Right renal pelvis (tissue), 4 donors: ENCODE measurements at places on chromosomes 6 and 20. TPM values are rescaled to one million over a fixed set of nuclear protein-coding genes. Genes with fewer than 3 reads are reported as not detected.

- no peak for DNase-seq
Observed at GRCh38 chr6:166673309-166673708, 46.3 kb upstream of the RPS6KA2 start.

DNA sequence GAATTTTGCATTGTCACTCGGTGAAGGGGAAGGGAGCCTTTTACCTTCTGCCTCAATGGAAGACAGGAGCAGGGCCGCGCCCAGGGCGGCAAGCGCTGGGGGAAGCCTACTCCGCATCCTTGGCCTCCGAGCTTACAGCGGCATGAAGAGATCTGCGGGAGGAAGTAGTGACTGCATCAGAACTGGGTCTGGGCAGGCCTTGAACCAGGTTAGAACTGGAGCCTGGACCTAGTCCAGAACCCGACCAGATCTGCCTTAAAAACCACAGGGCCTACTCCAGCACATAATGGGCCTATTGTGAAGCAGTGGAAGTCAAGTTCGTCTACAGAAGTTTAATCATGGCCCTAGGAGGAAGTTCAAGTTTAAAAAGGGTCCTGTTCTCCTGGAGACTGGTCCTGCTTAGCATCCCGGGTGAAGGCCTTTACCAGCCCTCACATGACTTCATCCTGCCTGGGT lies 3.1 kb downstream of the COL12A1 start:
- DNase-seq: no peak

GRCh38 chr6:104702126-104702841 lies 157.4 kb downstream of the HACE1 start:
- DNase-seq: no peak

- no peak for DNase-seq
Observed at GRCh38 chr6:160789263-160790027, 87.4 kb downstream of the PLG start.

DNA sequence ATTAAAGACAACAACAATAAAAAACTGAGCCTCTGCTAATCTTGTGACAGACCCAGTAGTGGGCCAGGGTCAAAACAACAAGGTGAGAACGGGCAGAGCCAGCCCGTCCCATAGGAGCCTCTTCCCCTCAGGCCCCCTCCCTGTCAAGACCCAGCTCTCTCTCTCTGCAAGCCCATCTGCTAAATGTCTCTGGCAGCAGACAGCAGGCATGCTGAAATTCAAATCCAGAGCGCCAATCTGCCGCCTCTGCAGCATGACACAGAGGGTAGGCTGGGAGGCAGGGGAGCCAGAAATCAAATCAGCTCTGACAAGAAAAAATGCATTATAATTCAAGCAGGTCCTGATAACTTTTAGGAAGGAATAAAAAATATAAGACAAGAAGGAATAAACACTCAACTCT lies 26.3 kb downstream of the METTL24 start:
- DNase-seq: no peak

GRCh38 chr6:124669713-124670480 lies 292.3 kb upstream of the RNF217 start:
- no peak for DNase-seq

- no peak for DNase-seq
Observed at GRCh38 chr6:35017411-35018181, 123.5 kb downstream of the TCP11 start.

- DNase-seq: no peak
Observed at GRCh38 chr20:32969356-32970114, 34.7 kb downstream of the SUN5 start.

GRCh38 chr6:31715022-31715958 lies at the start of gene LY6G6D:
Gene LY6G6D (plus strand): TSS chr6:31715348. CDS start chr6:31715356, 8 bp downstream.
- DNase-seq: no peak

- DNase-seq: no peak
Observed at GRCh38 chr6:25175196-25175595, 104.0 kb upstream of the CARMIL1 start.

DNA sequence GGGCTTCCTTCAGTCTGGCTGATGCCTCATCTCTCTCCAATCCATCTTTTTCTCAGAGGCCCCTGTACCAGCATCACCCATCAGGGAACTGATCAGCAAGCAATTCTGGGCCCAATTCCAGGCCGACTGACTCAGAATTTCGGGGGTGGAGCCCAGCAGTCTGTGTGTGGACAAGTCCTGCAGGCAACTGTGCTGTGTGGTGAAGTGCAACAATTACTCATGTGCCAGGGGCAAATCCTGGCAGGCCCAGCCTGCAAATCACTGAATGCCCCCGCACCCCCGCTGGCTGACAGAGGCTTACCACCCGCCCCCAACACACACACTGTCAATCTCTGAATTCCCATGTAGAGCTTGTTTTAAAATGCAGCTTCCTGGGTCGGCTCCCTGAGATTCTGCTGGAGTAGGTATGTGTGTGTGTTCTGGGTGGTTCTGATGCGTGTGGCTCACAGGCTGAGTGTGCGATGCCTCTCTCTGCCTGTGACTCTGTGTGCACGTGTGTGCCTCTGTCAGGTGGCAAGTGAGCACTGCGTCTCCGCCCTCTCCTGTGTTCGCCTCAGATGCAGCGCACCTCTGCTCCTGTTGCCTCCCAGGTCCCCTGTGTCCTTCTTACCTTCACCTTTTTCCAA lies 45.4 kb downstream of the SSR1 start:
- DNase-seq: no peak

GRCh38 chr20:14986026-14986655 lies 648.7 kb upstream of the FLRT3 start:
- DNase-seq: peak; percentile 56

DNA sequence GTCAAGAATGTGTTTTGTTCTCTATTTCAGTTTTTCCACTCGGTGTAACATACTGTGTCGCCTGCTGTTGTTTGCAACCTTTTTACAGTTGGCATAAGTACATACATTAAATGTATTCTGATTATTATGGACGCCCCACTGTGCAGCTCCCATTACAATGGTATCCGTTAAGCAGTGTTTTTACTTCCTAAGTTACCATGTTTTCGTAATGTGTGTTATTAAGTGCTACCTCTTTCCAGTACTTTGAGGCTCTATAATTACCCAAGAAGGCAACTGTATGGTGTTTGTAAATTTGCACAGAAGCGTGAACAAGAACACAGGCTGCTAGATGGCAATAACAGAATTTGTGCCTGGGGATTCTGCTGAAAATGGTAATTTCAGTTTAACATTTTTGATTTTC lies 568.0 kb upstream of the MARCKS start:
- no peak for DNase-seq

DNA sequence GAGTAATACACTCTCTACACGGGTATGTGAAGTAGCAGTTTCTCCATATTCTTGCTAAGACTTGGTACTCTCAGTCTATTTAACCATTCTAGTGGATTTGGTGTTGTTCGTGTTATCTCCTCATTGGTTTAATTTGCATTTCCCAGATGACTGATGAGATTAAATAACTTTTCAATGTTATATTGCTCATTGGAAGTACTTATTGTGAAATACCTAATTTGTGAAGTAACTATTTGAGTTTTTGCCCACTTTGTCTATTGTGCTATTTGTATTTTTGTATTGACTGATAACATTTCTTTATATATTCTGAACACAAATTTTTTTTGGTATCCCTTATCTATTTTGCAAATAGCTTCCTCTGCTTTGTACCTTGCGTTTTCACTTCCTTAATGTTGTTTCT lies 156.0 kb downstream of the C6orf58 start:
- DNase-seq: no peak

GRCh38 chr20:41501376-41501775 lies 116.8 kb downstream of the CHD6 start:
- DNase-seq: no peak

DNA sequence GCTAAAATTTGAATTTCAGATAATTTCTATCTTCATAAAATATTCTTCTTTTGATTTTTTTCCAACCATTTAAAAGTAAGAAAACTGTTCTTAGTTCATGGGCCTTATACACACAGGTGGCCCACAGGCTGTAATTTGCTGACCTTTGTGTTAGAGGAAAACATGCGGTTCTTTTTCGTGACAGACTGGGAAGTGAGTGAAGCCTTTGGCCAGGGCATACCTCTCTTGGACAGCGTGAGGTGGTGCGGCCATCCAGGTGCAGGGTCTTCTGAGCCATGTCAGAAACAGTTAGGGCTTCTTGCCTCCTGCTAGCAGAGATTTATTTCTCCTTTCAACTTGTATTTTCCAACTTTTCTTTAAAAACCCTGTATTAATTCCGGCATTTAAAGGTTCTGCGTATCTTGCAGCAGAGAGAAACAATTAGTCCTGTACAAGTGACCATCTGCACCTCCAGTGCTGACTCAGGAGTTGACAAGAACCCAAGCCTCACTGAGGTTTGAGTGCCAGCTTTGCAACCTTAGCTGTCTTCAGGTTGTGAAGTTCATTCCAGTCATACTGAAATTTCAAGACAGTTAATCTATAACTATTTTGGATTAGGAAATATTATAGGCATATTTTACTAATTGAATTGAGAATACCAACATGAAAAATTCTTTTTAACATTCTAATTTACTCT lies 177.8 kb downstream of the LY86 start:
- DNase-seq: no peak

DNA sequence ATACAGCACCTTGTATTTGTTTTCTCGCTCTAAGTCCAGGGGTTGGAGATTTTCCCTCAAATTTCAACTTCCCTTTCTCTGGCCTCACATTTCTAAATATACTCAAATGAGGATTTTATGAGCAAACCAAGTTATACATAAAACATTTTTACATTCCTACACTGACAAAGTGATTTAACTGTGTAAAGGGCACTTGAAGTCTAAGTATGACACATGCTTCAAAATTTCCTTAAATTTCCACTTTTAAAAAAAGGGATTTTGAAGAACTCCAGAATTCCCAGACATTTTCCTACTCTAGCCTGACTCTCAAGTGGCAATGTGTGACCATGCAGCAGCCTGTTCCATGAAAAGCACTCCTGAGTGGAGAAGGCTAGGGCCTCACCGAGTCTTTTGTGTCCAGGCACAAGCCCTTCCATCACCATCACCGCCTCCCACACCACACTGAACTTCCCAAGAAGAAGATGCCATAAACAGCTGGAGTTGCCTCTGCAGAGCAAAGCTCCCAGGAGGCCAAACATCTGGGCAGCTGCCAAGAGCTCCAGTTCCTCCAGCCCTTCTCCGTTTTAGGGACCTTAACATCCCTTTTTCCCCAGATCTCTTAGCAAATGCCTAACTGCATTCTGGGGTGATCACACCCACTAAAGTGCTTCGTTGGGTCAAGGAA lies 68.9 kb downstream of the NCR2 start:
- no peak for DNase-seq

GRCh38 chr6:102411796-102412195 lies 1018.3 kb downstream of the GRIK2 start:
- DNase-seq: no peak

GRCh38 chr20:38751360-38751976 lies 3.2 kb downstream of the ACTR5 start:
- DNase-seq: no peak

GRCh38 chr20:41052742-41053419 lies 24.3 kb downstream of the TOP1 start:
- DNase-seq: no peak

DNA sequence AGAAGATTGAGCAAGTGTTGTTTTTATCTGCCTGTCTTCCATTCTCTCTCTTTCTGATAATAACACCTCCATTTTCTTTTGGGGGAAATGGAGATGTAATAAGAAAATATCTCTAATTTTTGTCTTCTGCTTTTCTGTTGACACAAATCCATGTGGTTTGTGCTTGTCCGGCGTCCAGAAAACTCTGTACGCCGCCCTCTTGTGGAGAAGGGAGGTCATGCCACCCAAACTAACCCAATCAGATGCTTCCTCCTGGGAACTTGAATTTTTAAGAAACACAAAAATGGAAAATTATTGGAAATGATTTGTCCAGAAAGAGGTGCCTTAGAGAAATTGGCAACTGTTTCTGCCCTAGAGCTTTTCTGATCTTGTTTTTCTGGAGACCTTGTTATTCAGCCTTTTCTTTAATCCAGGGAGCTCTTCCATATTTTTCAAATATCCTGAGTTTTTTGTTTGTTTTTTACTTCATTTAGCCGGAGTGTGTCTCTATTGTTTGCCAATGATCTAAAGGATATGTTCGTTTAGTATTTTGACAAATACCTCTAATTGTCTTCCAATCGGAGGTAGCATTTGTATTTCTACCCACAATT lies 17.8 kb upstream of the FNDC1 start:
- DNase-seq: no peak

- DNase-seq: no peak
Observed at GRCh38 chr6:43851204-43851865, 81.3 kb downstream of the VEGFA start.

GRCh38 chr6:35737413-35738211 lies 780 bp downstream of the ARMC12 start:
- DNase-seq: peak; percentile 41

- no peak for DNase-seq
Observed at GRCh38 chr20:50129662-50130355, 16.9 kb upstream of the UBE2V1 start.

GRCh38 chr6:116106146-116106545 lies 5.5 kb downstream of the NT5DC1 start:
- no peak for DNase-seq

Gene KHDRBS2
- polyA plus RNA-seq: 1.8 TPM

Gene GSTA1
- polyA plus RNA-seq: 2.4 TPM

Gene RNF114
- 71.9 TPM for polyA plus RNA-seq

Gene THBD
- 10.8 TPM for polyA plus RNA-seq

Gene ZNF391
- polyA plus RNA-seq: 14.7 TPM

Gene LST1
- 4.9 TPM for polyA plus RNA-seq

Gene AKIRIN2
- 71.6 TPM for polyA plus RNA-seq

Gene OPN5
- 0.68 TPM for polyA plus RNA-seq

Gene RAET1L
- polyA plus RNA-seq: not detected

Gene ADGB
- 0.46 TPM for polyA plus RNA-seq
